ENCODE measurements at places on chromosomes 4 and X.

DNA sequence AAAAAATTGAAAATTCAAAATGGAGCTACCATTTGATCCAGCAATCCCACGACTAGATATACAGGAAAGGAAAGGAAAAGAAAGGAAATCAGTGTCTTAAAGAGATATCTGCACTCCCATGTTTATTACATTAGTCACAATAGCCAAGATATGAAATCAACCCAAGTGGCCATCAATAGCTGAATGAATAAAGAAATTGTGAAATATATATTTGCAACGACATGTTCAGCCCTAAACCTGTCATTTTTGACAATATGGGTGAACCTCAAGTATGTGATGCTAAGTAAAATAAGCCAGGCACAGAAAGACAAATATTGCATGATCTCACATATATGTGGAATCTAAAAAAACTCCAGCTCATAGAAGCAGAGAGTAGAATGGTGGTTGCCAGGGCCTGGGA lies 155.1 kb downstream of the ANXA5 start:
- DNase-seq = no peak

DNA sequence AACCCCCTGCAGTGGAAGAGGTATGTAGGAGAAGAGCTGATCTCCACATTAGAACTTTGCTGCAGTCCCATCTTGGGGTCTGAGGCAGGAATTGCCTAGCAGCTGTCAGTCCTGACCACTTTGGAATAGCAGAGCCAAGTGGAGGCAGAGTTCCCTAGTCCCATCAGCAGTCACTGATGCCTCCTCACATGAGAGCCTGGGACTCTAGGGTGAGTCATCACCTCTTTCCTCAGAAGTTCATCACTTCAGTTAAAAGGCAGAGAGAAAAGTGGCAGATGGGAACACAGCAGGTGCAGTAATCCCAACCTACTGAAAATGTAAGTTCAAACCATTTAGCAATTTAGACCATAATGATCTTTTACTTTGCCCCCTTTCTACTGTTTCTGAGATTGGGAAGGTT lies 73.9 kb upstream of the MED14 start:
- peak; percentile 3 for DNase-seq

- DNase-seq = no peak
Observed at GRCh38 chr4:148874331-148874730, 432.1 kb upstream of the NR3C2 start.

DNA sequence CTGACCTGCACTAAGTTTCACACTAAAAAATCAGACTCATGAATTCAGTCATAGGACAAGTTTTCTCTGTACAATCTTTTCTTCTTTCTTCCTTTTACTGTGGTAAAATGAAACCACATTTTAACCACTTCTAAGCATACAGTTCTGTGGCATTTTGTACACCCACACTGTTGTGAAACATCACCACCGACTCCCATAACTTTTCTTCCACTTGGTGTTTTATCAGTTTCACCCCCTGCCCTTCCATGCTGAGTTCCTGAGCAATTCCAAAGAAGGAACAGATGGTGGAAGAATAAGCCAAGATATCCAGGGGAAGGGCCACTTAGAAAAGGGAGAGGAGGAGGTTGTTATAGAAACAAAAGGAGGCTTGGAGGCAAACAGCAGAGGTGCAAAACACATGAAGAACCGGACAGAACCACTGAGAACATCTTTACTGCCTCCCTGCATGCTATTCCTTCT lies 22.6 kb downstream of the SLC25A4 start:
- peak; percentile 57 for DNase-seq

DNA sequence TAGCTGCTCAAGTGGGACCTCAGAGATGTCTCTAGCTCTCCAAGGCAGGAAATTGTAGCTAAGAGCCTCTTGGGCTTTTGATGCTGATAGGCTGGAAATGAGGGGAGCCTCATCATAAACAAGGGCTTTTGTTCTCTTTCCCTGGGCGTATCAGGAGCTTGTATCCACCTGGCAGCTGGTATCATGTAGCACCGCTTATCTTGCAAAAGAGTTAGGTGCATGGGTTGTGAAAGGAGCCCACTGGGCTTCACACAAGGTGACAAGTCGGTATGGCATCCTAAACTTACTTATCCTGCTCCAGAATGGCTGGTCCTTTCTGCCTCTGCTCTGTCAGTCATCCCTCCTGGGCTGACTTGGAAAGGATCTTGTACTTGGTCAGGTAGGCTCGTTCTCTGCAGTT lies 565.8 kb downstream of the GRXCR1 start:
- DNase-seq = no peak

DNA sequence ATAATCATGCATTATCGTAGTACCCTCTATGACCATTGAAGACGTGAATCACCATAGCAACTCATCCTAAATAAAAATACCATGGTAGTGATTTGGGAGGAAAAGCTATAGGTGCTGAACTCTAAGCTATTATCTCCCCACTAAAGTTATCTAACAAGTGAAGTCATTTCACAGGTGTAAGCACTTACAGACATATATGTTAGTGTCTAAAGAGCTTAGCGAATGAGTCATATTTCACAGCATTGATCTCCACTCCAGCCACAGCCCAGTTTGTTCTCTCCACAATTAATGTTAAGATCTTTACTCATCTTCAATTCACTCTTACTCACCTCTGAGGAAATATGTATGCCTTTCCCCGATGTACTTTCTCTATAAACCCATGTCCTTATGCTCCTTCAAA lies 57.0 kb downstream of the DCAF8L1 start:
- no peak for DNase-seq

- peak; percentile 26 for DNase-seq
Observed at GRCh38 chr4:55733932-55734331, 85.7 kb upstream of the EXOC1L start.

DNA sequence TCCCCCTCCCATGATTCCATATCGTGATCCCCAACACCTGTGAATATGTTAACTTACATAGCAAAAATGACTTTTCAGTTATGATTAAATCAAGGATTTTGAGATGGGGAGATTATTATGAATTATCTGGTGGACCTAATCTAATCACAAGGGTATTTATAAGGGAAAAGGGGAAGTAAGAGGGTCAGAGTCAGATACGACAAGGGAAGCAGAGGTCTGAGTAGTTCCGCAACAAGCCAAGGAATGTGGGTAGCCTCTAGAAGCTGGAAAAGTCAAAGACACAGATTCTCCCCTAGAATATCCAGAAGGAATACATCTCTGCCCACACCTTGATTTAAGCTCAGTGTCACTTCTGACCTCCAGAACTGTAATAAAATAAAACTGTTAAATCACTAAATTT lies 1.0 kb upstream of the IL13RA1 start:
- DNase-seq = no peak

- no peak for DNase-seq
Observed at GRCh38 chrX:50996930-50997329, 86.4 kb downstream of the BMP15 start.

DNA sequence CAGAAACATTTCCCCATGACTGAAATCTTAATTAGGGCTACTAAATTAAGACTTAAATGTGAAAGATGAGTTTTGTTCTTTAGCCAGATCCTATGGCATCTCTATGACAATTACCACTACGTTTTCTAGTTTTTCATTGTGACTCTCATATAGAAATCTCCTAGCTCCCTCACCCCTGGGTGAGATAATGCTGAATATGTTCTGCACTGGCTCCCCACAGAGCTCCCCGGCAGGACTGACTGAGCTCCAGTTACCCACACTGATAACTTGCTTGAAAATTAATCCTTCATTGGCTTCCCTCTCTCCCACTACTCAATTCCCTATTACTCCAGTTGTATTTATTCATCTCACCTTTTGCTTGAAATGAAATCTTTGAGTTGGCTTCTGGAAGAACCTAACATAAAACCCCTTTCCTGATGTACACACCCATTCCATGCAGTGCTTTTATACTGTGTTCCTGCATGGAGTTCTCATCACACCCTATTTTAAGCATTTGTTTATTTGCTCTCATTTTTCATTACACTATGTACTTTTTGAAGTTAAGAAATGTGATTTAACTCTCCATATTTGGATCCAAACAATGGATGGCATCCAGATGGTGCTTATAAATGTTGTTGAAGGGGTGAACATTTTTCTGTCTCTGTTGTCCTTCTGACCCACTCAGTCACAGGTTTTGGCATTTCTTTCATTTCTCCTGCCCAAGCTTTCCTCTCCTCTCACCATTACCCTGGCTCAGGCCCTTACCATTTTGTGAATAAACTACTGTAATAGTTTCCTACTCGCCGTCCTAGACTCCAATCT lies 623.4 kb downstream of the SPRY1 start:
- no peak for DNase-seq

DNA sequence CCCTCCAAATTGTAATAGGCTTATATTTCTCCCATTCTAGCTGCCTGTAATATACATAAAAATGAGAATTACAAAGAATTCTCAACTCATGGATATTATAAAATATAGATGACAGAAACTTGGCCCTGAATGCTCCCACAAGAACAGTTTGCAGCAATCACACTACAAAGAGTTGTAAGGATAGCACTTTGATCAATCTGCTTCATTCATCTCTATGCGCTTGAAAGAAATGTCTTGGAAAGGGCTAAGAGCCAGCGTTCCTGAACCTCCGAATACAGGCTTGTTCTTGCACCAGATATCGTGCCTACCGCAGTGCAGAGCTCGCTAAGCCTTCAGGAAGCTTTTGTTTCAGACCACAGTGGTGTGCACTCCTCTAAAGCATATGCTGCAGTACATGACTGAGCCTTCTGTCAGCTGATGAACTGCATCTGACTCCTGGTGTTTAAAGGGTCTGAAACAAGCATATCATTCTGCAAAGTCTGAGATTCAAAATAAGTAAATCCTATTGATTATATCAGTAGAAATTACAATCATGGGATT lies 417.6 kb upstream of the ZFP42 start:
- DNase-seq = peak; percentile 27

GRCh38 chrX:43357741-43358140 lies 298.4 kb upstream of the MAOA start:
- peak; percentile 0 for DNase-seq

DNA sequence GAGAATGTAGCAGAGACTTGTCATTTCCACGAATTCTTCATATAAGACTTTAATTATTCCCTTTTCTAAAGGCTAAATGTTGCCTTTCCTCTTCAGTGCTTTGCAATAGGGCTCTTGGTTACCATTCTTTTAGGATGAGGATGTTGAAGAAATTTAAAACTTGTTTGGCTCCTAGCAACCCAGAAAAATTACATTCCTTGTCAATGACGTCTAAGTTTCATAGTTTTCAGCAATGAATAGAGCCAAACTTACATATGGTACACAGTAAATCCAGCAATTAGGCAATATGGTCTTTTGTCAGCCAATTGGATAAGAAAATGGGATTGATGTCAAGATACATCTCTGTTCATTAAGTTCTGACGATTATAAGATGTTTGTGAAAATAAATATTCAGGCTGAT lies 1639.6 kb upstream of the PCDH10 start:
- peak; percentile 64 for DNase-seq

DNA sequence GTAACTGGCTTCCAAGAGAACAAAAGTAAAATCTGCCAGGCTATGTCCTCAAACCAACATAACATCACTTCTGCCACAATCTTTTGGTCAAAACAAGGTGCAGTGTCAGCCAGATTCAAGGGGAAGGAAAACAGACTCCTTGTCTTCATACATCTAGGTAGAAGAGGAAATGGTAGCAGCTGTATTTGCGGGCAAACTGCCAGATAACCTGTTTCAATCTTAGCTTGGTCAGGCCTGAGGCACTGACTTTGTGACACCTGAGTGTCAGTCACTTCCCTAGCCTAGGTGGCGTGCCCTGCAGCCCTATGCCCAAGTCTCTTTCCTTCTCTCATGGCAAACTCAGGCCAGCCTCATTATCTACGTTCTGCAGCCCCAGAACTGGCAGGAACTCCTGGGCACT lies 146.2 kb upstream of the JADE1 start:
- no peak for DNase-seq

- DNase-seq = no peak
Observed at GRCh38 chr4:145535202-145535601, 53.5 kb downstream of the SMAD1 start.

DNA sequence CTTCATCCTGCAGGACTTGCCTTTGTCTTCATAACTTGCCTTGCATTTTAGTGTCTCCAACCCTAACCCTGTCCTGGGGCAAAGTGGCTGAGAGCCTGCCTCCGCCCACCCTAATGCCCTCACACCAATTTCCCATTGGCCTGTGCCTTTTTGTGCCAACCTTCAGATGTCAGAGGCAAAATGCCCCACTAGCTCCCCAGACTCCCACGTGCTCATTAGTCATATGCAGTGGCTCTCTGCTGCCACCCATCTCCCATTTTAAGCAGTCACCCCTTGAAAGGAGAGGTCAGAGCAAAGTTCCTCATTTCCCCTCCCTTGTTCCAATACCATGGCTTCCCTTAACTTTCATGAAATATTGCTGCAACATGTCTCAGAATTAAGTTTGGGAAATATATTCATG lies 74.8 kb upstream of the PASD1 start:
- DNase-seq = no peak

DNA sequence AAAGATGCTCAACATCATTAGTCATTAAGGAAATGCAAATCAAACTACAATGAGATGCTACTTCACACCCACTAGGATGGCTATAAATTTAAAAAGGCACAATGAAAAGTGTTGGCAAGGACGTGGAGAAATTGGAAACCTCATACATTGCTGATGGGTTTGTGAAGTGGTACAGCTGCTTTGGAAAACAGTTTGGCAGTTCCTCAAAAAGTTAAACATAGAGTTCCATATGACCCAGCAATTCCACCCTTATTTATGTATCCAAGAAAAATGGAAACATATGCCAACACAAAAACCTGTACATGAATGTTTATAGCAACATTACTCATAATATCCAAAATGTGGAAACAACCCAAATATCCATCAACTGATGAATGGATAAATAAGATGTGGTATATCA lies 101.3 kb upstream of the MAGEB10 start:
- no peak for DNase-seq

- no peak for DNase-seq
Observed at GRCh38 chr4:119084513-119084912, 51.1 kb upstream of the MYOZ2 start.

GRCh38 chr4:140344101-140344500 lies 29.3 kb upstream of the SCOC start:
- no peak for DNase-seq

DNA sequence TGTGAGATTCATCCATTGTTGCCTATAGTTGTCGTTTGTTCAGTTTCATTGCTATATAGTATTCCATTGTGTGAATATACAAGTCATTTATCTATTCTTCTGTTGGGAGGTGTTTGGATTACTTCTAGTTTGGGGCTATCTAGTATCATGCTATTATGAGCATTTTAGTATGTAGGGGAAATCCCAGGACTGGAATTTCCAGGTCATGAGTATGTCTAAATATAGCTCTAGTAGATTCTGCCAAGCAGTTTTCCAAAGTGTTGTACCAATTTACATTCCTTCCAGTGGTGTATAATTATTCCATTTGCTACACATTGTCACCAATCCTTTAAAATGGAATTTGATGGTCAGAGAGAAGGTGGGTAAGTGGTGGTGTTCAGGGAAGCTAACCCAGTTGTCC lies 30.1 kb downstream of the EGFL6 start:
- DNase-seq = no peak

DNA sequence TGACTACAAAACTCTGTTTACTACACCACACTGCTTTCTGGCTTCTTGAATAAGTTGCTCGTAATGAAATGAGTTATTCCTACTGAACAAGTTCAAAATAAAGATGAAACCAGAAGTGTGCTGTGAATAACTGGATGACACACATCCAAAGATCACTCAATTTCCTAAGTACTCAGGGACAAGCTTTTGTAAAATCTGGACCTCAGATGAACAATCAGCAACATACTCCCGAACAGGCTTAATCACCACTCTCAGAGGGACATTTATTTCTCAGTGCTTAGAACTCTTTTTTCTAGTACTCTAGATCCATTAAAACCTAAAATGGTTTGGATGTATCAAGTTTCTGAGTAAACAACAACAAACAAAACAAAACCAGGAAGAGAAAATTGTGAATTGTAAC lies 61.5 kb upstream of the EXOC1L start:
- DNase-seq = peak; percentile 18

- peak; percentile 71 for DNase-seq
Observed at GRCh38 chr4:137981277-137981676, 260.9 kb downstream of the SLC7A11 start.

All from fibroblast of skin of right biceps (primary cell).